NCI-H1694 treated with DMSO at 0.1 percent for 48 hours (cell line): ENCODE measurements at places on chromosomes 5 and 9.

GRCh38 chr9:99851500-99851822 lies 29.8 kb downstream of the NR4A3 start:
- no peak for DNase-seq

- DNase-seq, result no peak
These were observed 107.5 kb downstream of the NDFIP1 start for GRCh38 chr5:142215915-142216681.

- no peak for DNase-seq
These were observed 561.8 kb upstream of the DAB2 start for GRCh38 chr5:39986614-39987013.

DNA sequence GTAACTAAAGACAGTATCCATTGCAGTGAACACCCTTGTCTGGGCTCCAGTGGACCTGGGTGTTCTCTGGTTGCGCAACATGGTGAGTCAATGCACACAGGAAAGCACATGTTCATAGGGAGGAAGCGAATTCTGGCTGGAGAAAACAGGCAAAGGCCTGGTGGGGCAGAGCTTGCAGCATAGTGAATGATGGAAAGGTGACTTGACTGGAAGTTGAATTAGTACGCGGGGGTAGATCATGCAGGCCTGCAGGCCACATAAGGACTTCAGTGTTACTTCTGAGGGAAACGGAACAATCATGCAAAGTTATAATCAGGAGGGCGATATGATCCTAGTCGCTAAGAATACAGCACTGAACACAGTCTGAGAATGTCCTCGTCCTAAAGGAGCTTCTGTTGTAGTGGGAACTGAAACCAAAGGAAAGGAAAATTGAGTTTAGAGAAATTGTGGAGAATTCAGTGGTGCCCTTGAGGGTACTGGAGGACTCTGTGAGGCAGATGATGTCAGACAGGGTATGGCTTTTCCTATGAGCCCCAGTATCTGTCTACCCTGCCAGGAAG lies 71.9 kb upstream of the RANBP3L start:
- DNase-seq, result no peak

GRCh38 chr5:73296772-73297171 lies 123.8 kb downstream of the TMEM174 start:
- DNase-seq, result no peak

DNA sequence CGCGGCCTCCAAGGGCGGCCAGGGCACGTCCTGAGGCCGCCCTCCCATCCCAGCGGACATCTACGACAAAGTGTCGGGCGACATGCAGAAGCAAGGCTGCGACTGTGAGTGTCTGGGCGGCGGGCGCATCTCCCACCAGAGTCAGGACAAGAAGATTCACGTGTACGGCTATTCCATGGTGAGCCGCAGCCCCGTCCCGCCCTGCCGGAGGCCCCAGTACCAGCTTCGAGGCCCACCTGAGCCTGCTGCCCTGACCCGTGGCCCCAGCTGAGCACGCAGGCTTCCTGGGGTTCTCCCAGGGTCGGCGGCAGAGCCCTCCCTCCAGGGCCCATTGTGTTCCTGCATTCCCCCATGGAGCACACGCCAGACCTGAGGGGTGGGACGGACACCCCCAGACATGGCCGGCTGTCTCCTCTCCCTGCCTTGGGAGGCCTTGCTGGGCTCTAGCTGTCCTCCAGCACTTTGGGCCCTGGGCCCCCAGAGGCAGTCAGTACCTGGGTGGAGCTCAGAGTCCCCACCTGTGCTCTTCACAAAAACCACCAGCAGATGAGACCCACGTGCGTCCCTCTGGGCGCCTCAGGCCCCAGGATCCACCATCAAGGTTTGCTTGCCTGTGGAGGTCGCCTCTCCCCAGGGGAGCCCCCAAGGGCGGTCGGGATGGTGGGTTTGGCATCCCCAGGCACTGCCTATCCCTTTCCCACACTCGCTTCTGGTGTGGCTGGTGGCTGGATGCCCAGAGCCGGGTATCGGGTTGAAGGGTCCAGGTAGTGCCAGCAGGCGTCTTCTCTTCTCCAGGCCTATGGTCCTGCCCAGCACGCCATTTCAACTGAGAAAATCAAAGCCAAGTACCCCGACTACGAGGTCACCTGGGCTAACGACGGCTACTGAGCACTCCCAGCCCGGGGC lies 1.0 kb downstream of the PHPT1 start:
- DNase-seq, result no peak

DNA sequence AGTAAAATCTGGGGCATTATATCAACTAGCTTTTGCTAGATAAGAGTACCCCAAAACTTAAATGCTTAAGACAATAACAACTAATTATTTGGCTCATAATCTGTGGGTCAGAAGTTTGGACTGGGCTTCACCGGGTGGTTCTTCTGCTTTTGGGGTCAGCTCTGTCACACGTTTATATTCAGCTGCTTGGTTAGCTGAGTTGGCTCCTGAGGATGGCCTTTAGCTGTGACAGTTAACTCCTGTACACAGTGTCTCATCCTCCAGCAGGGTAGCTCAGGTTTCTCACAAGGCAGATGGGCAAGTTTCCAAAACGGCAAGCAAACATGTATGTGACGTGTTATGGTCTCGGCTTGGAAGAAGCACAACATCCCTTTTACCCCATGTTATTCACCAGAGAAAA lies 488.2 kb downstream of the TLE4 start:
- DNase-seq, result no peak

DNA sequence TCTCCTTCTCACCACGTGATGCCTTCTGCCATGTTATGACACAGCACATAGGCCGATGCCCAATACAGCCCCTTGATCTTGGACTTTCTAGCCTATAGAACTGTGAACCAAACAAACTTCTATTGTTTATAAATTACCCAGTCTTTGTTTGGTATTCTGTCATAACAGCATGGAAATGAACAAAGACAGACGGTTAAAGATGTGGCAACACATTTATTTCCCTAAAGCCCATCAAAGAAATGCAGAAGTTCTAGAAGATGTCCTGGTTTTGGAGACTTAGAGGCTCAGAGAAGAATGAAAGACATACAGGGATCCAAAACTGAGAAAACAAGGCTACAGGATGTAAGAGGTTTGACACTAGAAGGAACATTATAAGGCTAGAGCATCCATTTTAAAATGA lies 600.8 kb upstream of the DAB2 start:
- no peak for DNase-seq
